ENCODE measurements at places on chromosomes 12 and 14.

GRCh38 chr14:91035855-91036254 is 24.6 kb downstream of the RPS6KA5 start:
- no peak for DNase-seq

GRCh38 chr14:75188520-75189268 is 12.3 kb upstream of the TMED10 start:
- DNase-seq: no peak

DNA sequence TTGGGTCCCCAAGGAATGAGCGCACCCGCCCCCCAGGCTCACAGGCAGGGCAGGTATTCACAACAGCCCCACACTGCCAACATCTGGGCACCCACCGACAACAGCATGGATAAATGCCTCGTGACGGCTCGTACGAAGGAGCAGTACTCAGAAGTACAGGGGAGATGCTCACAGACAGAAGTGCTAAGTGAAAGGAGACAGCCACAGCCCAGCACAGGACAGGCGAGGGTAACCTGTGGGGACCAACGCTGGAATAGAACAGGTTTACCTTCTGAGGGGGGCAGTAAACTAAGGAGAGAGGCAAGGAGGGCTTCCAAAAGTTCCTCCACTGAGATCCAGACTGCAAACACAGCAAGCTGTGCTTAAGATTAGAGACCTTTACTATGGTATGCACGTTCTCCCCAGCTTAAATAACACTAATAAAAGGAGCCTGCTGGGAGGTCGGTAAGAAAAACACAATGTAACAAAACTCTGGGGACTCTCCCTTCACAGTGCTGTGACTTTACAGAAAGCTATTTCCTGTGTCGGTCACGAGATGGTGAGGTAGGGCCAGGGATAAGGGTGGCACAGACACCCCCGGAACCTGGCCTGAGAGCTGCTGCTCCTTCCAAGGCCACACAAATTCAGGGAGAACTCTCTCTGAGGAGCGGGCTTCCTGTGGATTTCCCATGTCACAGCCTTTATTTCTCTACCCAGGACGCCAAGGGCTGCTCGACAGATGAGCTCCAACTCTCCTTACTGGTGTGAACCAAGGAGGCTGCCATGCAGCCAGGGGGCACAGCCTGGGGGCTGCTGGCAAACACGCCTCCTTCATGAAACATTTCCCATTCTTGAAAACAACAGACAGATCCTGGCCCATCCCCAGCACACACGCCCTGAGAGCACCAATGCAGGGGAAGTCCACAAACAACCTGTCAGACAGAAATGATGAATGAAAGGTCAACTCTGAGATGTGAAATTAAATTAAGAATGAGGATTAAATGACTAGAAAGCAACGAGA is 26.3 kb downstream of the SLC15A4 start:
- DNase-seq: no peak

GRCh38 chr14:102171173-102172020 is 31.7 kb downstream of the WDR20 start:
- DNase-seq: no peak

- DNase-seq: no peak
Measured at GRCh38 chr14:76090616-76091391, 60.9 kb upstream of the GPATCH2L start.

Data from NCI-H524 treated with DMSO at 0.1 percent for 48 hours (cell line).